Adrenal gland (tissue), 19 donors: ENCODE measurements at places on chromosomes 2 and 18. TPM values are rescaled to one million over a fixed set of nuclear protein-coding genes. Genes with fewer than 3 reads are reported as not detected.
A peak's percentile ranks its signal among the peaks of the same experiment; 100 is the strongest.

DNA sequence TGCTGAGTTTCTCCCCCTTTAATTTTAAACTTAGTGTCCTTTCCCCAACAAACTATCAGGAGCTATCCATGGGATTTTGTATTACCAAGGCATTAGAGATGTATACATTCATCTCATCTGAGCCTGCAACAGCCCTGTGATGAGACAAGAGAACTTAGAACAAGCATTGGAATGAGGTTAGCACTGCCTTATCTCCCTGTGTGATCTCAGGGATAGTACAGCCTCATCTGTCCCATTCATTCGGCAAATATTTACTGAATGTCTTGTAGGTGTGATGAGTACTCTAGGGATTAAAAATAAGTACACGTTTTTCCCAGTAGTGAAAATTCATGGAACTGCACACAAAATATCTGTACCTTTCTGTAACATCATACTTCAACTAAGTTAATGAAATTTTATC is 45.6 kb downstream of the PAIP2B start:
- H3K36me3 ChIP-seq, result no peaks in the 10 kb centered on the region
- no peak for DNase-seq
- H3K27me3 ChIP-seq, result no peaks in the 10 kb centered on the region
- no peak overlapping the region for H3K4me3 ChIP-seq
- H3K27ac ChIP-seq, result no peak overlapping the region

Gene GAL3ST2
- not detected for total RNA-seq

- no peaks in the 10 kb centered on the region for H3K27me3 ChIP-seq
- H3K4me1 ChIP-seq, result peaks cover 15% of the 10 kb centered on the region
- no peak overlapping the region for H3K27ac ChIP-seq
- no peak overlapping the region for H3K4me3 ChIP-seq
- H3K36me3 ChIP-seq, result no peaks in the 10 kb centered on the region
- no peak for DNase-seq
Observed at GRCh38 chr2:222892761-222893160, 31.9 kb downstream of the ACSL3 start.

GRCh38 chr2:78011251-78011650 is 489.1 kb upstream of the LRRTM4 start:
- no peak for DNase-seq
- no peak overlapping the region for H3K27ac ChIP-seq
- H3K4me1 ChIP-seq, result no peaks in the 10 kb centered on the region
- no peaks in the 10 kb centered on the region for H3K27me3 ChIP-seq

DNA sequence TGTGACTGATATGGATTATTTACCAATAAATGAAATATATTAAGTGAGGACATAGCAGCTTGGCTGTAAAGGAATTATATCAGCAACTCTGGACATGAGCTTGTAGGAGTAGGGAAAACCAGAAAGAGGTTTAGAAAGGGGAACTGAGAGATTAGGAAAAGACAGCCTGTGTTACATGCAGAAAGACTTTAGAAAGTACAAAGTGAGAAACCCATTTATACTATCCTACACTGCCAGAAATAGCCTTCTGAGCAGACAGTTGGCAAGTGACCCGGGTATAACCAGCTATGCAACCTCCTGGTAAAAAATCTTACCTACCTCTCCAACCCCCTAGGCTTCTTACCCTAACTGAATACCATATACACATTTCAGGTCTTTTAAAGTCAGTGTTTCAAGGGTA is 134.1 kb downstream of the ANKRD44 start:
- no peak overlapping the region for H3K27ac ChIP-seq
- H3K4me1 ChIP-seq, result peaks cover 23% of the 10 kb centered on the region
- no peak for DNase-seq

Gene PKDCC
- total RNA-seq, result 126 TPM

Gene RMND5A
- total RNA-seq, result 44.6 TPM

Gene FASTKD1
- total RNA-seq, result 25.8 TPM

GRCh38 chr2:217999595-217999959 is 3.2 kb downstream of the TNS1 start:
- DNase-seq, result no peak
- H3K4me3 ChIP-seq, result no peak overlapping the region
- H3K4me1 ChIP-seq, result peaks cover 83% of the 10 kb centered on the region

DNA sequence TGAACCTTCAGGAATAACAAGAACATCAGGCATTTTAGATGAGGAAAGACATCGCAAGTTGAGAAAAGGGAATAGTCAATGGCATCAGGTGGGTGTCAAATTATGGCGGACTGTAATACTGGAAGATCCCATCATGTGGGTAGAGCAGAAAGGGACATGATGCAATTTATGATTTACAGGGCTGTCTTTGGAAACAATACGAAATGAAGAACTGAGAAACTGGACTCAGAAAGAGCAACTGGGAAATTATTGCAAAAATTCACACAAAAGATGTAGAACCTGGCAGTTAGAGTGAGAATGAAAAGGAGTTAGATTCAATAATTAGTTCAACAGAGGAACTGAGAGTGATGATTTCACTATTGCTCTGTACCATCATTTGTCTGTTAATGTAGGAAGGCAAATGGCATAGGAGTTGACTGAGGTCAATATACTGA is 1635.0 kb upstream of the ACVR2A start:
- no peak overlapping the region for H3K4me3 ChIP-seq
- H3K36me3 ChIP-seq, result no peaks in the 10 kb centered on the region
- DNase-seq, result no peak
- H3K27me3 ChIP-seq, result no peaks in the 10 kb centered on the region
- H3K27ac ChIP-seq, result no peak overlapping the region

Gene NT5DC4
- not detected for total RNA-seq

DNA sequence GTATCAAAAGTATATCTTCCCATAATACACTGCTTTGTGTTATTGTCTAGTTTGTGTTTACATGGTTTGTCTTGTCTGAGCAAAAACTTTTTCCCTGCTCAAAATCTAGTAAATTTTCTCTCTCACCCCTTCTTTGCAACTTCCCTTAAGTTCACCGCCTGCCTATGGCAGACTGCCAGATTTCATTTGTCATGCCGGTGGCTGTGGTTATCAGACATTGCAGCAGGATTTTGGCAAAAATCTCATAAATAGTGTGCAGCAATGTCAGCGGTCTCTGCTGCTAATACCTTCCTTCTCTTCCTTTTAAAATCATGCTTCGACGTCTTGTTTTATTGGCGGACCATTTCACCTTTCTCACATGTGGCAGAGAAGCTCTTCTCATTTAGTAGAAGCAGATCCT is 45.6 kb upstream of the TMEM178A start:
- peaks cover 21% of the 10 kb centered on the region for H3K4me1 ChIP-seq
- H3K27me3 ChIP-seq, result no peaks in the 10 kb centered on the region
- no peak overlapping the region for H3K4me3 ChIP-seq
- no peak overlapping the region for H3K27ac ChIP-seq
- peak; percentile 89 for DNase-seq
- H3K36me3 ChIP-seq, result no peaks in the 10 kb centered on the region

DNA sequence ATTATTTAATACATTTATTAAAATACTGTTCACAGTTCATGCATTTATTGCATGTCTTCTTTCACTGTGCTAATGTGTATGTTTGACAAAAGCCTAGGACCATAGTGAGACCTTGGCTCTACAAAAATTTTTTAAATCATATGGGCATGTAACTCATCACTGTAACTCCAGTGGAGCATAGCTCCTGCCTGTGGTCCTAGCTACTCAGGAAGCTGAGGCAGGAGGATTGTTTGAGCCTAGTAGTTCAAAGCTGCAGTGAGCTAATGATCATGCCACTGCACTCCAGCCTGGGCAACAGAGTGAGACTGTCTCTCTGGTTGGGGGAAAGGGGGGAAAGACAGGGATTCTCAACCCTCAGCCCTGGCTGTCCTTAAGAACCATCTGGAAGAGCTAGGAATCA is 137.8 kb downstream of the PRKCE start:
- no peaks in the 10 kb centered on the region for H3K36me3 ChIP-seq
- no peak for DNase-seq
- peaks cover 4% of the 10 kb centered on the region for H3K4me1 ChIP-seq
- H3K27me3 ChIP-seq, result no peaks in the 10 kb centered on the region

Gene FZD7
- 4.9 TPM for total RNA-seq

DNA sequence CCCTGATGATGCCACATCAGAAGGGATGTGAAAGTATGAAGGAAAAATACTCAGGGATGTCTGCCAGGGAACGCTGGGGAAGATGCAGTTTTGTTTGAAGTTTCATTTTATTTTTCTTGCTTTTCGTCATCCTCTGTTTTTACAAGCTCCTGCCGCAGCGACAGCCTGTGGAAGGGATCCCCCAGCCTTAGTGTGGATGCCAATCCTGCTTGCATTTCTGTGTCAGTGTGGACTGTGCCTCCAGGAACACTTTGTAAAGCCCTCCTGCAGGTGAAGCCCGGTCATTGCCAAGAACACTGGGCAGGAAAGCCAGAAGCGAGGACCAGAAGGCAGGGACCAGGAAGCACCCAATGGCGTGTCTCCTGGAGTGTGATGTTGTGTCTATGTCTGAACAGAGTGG is 234.3 kb downstream of the SEPTIN10 start:
- no peak for DNase-seq
- peaks cover 13% of the 10 kb centered on the region for H3K4me1 ChIP-seq
- no peaks in the 10 kb centered on the region for H3K27me3 ChIP-seq
- no peak overlapping the region for H3K4me3 ChIP-seq
- H3K36me3 ChIP-seq, result no peaks in the 10 kb centered on the region

DNA sequence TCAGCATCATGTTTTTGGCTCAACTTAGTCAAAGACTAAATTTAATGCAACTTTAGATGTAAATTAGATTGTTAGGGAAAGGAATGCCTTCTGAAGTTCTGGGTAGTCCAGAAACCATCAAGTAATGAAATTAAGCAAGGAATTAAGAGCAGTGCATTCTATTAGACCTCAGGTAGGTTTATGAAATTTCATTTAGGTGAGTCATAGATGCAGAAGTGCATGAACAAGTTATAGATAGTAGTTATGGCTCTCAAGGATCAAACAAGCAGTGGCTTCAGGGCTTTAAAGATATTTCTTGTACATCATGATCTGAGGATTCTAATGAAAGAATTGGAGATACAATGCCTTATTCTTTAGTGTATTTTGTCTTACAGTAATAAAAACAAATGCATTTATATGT is 25.4 kb upstream of the SPOPL start:
- no peak for DNase-seq
- H3K36me3 ChIP-seq, result no peaks in the 10 kb centered on the region
- no peak overlapping the region for H3K4me3 ChIP-seq
- H3K27ac ChIP-seq, result no peak overlapping the region
- no peaks in the 10 kb centered on the region for H3K27me3 ChIP-seq
